ENCODE measurements at places on chromosomes 7 and 10. TPM values are rescaled to one million over a fixed set of nuclear protein-coding genes. Genes with fewer than 3 reads are reported as not detected.

- no peak for DNase-seq
Observed at GRCh38 chr7:1068619-1069018, 19.3 kb upstream of the GPER1 start.

DNA sequence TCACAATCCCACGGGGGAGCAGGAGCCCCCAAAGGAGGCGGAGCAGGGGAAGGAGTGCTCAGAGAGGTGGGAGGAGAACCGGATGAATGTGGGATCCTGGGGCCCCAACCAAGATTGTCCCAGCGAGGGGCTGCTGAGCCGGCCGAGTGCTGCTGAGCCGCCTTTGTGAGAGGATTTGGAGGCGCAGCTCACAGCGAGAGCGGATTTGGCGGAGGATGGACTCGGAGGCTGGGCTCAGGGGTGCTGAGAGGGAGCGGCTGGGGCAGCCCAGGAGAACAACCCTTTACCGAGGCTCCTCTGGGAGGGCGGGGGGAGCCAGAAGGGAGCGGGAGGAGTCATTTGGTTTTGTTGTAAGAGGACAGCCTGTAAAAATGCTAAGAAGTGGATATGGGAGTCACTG lies 23.0 kb downstream of the GHRHR start:
- DNase-seq: no peak

DNA sequence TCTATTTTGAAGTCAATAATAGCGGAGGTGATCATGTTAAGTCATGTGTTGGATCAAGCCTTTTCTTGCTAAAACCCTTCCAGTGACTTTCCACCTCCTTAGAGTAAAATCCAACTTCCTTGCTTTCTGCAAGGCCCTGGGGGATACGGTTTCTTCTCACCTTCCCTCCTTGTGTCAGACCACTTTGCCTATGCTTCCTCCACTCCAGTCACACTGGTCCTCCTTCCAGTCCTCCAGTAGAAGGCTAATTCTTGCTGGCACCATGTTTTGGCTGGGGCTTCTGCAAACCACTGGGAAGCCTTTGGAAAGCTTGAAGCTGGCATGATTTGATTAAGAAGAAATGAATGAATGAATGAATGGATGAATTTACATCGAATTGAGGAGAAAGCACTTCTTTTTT lies 169.5 kb downstream of the PLXDC2 start:
- no peak for DNase-seq

DNA sequence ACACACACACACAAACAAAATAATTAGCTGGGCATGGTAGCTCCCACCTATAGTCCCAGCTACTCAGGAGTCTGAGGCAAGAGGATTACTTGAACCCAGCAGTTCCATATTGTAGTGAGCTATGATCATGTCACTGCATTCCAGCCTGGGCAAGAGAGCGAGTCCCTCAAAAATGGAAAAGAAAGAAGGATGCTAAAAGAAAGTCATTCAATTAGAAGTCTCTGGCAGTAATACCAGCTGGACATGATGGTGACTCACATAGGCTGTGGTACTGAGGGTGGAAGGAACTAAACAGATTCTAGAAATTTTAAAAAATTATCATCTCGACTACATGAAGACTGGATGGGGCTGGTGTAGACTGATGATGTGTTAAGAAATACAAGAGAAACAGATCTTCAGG lies 385.3 kb downstream of the ETV1 start:
- DNase-seq: no peak

DNA sequence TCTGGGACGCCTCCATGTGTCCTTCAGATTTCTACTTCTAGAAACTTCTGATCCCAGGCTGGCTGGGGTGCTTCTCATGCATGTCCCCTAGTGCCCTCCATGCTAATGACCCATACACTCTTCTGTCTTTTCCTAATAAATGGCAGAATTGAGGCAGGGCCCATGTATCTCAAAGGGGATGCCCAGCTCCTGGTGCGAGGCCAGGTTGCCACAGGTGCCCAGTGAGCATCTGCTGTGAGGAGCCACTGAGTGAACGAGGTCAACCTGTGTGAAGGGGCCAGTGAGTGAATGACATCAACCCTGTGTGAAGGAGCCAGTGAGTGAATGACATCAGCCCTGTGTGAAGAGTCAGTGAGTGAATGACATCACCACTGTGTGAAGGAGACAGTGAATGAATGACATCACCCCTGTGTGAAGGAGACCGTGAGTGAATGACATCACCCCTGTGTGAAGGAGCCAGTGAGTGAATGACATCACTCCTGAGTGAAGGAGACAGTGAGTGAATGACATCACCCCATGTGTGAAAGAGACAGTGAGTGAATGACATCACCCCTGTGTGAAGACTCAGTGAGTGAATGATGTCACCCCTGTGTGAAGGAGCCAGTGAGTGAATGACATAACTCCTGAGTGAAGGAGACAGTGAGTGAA lies 478.9 kb downstream of the PTPRN2 start:
- DNase-seq: no peak

DNA sequence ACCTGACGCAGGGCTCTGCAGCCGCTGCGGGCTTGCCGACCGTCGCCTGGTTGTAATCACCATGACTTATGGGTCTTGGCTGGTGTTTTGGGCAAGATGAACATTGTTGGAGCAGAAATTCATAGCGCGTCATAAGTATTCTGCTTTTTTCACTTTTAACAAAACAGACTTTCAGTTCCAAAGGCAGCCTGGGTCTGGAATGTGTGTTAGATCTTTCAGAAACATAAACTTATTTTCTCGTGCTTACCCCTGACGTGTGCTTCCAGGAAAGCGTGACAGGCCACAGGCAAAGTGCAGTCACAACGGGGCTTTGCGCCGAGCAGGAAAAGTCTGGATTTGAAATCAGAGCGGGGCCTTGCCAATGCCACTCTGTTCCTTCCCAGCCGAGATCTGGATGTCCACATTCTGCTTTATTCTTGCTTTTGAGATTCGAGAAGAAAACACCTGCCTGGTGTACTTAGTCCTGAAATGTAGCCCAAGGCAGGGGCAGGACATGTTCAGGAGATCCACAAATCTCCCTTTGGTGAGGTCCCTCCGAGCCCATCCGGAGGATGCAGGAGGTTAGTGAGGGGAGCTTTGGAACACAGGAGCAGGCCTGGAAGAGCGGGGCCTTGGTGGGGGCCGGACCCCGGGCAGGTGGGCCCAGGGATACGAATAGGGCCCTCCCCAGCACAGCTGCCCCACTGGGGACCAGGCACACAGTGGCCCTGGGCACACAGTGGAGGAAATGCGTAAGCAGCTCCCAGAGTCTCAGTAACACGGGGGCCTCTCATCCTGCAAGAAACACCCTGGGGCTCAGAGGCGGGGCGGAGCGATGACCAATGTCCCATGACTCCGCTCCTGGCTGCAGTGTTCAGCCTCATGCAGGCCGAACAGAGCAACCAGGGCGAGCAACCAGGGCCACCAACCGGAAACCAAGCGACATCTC lies 49.5 kb upstream of the EBF3 start:
- DNase-seq: no peak

DNA sequence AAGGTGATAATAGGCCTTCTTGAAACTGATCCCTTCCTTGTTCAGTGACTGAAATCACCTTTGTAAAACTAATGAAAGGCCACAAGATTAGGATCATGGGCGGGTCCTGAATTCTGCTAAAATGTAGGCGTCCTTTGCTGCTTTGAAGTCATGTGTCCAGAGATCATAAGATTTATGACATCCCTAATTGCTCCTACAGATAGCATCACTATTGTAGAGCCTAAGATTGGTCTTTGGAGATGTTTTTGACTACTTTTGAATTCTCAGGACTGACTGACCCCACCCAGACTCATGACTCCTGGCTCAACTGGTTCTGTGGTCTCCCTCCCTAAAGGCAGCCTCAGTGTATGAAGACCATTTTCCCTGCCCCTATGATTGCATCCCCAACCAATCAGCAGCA lies 322.6 kb upstream of the SEMA3D start:
- DNase-seq: no peak

DNA sequence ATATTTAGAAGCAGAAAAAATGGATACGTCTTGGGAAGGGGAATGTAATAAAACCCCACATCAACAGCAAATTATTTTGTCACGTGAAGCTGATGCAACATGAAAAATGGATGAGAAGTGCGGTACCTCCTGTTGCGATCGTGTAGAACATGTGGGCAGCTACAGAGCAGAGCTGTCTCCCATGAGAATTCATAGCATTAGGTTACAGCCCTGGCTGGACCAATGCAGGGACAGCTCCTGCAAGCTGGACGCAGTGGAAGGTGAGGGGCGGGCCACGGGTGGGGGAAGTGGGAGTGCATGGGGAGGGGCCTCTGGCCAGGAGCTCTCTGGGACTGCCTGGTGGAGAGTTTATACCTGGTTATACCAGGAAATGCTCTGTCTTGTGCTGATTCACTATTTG lies 120.3 kb downstream of the GATA3 start:
- DNase-seq: no peak

DNA sequence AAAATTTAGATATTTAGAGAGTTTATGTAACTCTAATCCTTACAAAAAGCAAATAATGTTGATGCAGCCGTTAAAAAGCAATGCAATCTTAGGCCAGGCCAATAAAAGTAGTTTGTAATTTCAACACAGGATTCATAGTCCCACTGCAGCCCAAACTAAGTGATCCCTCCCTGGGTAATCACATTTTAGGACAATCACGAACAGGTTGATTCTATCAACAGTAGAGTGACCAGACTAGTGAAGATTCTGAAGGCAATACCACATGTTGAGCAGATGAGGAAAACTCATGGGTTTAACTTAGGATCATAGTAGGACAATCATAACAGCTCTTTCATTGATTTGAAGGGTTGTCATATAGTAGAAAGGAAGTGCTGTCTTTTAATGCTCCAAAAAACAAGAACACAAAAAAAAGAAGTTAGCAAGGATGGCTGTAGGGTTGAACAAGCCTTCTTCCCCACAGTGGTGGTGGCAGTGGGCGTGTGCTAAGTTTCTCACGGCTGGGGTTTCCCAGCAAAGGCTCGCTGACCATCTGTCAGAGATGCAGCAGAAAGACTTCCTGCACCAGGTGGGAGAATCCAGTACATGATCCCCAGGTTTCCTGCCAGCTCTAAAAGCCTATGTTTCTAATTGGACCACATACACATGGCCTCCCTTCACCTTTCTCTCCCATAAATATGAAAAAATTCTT lies 212.2 kb downstream of the CHRM2 start:
- DNase-seq: no peak

GRCh38 chr7:121329191-121330052 lies 622 bp downstream of the WNT16 start:
- no peak for DNase-seq

GRCh38 chr10:92291921-92292845 lies 1.2 kb downstream of the MARCHF5 start:
- DNase-seq: peak; percentile 34

DNA sequence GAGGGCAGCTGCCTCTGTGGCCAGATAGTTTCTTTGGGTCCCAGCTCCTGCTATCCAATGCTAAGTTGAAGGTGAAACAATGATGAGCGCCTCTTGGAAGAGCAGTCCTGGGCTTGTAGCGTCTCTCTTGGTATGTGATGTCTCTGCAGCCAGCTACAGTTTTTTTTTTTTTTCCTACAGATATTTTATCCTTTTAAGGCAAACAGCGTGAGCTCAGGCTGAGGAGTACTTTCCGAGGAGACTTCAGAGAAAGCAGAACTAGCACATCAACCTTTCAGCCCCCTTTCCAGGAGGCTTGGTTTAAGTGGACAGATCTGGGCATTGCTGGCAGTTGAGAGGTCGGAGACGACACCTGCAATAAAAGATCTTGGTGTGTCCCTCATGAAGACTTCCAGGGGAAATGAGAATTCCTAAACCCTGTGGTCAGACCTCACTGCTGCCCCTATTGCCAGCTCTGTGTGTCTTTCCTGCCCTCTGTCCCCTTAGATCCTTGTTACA lies 9.1 kb downstream of the PRKG1 start:
- DNase-seq: no peak

GRCh38 chr7:12765431-12766100 lies 78.1 kb downstream of the ARL4A start:
- no peak for DNase-seq

DNA sequence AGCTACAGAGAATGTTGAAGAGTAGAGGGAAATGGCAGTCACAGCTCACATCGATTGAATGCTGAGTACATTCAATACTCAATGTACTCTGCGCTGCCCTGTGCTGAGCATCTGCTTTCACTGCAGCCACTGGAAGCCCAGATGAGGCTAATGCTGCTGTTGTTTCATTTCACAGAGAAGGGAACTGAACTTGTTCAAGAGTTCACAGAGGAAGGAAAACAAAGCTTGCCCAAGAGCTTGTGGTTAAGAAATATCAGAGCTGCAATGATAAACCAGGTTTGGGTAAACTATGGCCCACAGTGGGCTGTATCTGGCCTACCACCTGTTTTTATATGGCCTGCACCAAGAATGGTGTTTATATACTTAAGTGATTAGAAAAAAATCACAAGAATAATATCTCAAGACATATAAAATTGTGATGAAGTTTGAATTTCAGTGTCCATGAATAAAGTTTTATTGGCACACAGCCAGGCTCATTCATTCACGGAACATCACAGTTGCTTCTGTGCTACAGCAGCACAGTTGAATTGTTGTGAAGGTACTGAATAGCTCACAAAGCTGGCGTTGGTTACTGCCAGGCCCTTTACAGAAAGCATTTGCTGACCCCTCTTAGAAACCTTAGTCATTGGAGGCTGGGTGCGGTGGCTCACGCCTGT lies 64.1 kb downstream of the CFAP58 start:
- no peak for DNase-seq

Gene KCP
- 1.1 TPM for total RNA-seq

Gene HMX3
- not detected for total RNA-seq

Gene ATE1
- total RNA-seq: 34.2 TPM

Gene OR2A1
- not detected for total RNA-seq

Gene EMX2
- not detected for total RNA-seq

Gene PGAM2
- 0.44 TPM for total RNA-seq

Gene NOLC1
- 330 TPM for total RNA-seq

Gene ERVW-1
- total RNA-seq: not detected

Gene FIS1
- 137 TPM for total RNA-seq

Gene PRKG1
- total RNA-seq: not detected

Gene PRSS2
- total RNA-seq: not detected

Gene COMTD1
- 47.9 TPM for total RNA-seq

Gene SPDYE11
- total RNA-seq: not detected

Gene DPY19L1
- total RNA-seq: 15.9 TPM

Gene ENKUR
- total RNA-seq: not detected

Gene PTEN
- total RNA-seq: 50.6 TPM
